ENCODE measurements at places on chromosomes 11 and 22.
A peak's percentile ranks its signal among the peaks of the same experiment; 100 is the strongest.

GRCh38 chr22:45879552-45879949, 97.4 kb downstream of the WNT7B start:
- no peak for DNase-seq

GRCh38 chr22:22520020-22520656, at the start of gene ZNF280A:
Gene ZNF280A, minus strand, starts transcription at chr22:22520270. Its CDS starts 4,640 bp downstream, at chr22:22515630.
- no peak for DNase-seq

DNA sequence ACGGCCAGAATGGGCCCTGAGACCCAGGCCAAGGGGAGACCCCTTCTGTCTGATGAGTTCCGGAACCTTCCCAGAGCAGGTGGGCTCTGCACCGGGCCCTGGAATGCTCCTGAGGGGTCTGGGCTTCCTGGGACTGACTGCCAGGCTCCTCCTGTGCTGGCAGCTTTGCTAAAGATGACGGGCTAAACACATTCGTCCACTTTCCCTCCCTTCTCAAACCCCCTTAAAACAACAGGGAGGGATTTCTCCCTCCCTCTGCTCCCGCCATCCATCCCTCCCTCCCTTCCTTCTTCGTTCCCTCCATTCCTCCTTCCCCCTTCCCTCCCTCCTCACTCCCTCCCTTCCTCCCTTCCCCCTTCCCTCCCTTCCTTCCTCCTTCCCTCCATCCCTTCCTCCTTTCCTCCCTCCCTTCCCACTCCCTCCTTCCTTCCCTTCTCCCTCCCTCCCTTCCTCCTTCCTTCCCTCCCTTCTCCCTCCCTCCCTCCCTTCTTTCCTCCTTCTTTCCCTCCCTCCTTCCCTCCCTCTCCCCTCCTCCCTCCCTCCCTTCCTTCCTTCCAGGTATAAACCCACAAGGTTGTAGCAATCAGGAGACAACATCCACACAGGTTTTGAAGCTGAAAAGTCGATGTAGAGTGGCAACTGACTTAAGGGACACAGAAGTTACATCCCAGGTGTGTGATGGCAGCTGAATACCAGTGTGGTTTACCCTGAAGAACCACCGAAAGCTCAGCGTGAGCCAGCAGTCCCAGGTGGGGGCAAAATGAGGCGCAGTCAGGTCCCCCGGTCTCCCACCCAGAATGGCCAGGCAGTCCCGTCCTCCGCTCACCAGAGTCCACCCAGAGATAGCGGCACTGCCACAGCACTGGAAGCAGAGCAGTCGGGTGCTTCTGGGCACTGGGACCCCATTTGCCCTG, 18.8 kb upstream of the MGAT3 start:
- DNase-seq: no peak

DNA sequence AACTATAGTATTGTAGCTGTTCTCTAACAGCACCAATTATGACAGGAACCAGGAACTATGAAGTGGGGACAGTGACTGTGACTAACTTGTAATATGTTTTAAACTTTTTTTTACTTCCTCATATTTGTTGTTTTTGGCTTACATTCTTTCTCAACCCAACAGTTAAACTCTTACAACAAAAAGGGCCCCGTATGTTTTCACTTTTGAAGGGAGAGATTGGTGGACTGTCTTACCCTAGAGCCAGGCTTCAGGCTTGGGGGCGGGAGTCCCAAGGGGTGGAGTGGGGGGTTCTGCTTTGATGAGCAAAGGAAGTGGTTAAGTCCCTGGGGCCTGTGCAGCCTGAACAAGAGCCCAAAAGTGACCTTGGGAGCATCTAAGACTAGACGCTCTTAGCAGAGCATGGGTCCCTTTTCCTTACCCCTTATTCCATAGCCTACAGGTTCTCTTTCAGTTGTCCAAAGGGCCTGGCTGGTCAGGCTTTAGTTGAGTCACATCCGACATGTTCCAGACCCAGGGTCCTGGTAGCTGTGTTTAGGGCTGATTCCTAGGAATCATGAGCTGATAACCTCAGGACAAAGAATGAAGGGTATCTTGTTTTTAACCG, 38.8 kb downstream of the STIM1 start:
- DNase-seq: no peak

DNA sequence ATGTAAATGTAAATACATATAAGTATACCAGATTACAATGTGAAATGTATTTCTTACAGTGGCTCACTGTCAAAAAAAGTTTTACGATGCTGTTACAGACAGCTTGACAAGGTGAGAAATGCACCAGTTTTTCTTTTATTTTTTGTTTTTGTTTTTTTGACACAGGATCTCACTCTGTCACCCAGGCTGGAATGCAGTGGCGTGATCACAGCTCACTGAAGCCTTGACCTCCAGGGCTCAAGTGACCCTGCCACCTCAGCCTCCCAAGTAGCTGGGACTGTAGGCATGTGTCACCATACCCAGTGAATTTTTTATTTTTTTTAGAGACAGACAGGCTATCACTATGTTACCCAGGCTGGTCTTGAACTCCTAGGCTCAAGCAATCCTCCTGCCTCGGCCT, 9.2 kb downstream of the CCDC73 start:
- DNase-seq: no peak

DNA sequence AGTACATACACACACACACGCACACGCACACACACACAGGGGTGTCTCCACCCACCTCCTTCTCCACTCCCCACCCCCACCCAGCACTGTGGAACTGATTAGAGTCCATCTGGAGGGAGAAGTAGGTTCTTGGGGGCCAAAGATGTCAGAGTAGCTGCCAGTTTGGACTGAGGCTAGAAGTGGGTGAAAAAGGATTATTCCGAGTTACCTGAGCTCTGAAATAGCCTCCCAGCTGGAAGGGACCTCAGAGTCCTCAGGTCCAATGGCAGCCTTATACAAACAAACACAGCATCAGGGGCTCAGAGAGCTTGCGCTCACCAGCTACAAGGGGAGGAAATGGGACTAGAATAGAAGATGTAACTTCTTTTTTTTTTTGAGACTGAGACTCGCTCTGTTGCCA, 20.8 kb downstream of the IL10RA start:
- no peak for DNase-seq

- DNase-seq: no peak
Observed at GRCh38 chr11:6674862-6675261, 8.3 kb downstream of the MRPL17 start.

DNA sequence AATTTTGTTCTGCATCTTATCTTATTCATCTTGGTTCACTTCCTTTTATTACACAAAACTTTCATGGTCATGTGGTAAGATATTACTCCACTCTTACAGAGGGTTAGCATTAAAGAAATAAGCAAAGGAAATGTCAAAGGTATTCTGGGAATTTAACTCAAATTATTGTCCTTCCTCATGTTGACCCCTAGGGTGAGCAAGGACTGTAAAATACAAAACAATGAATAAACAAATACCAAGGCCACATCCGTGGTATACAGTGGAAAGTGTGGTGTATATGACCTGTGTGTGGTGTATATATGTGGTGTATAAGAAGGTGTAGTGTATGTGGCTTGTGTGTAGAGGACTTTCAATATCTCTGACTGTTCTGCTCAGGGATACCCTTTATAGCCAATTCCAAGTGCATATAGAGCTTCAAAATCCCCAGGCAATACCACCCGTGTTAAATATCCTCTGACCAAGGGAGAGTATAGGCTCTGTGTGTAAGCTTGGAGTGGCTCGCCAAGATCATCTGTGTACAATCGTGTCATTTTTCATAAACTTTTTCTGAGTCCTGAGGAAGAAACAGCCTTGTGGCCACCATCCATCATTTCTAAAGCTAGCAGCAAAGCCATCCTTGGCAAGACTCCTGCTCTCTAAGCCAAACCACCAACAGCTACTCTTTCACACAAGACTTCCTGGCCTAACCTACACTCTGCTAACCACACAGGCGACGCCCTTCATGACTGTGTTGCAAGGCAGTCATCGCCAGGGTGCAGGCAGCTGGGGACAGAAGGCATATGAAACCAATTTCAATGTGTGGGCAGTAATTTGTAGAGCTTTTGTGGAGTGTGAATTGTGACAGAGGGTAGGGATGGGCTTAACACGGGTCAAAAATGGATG, 548.0 kb downstream of the ETS1 start:
- DNase-seq: peak; percentile 56

DNA sequence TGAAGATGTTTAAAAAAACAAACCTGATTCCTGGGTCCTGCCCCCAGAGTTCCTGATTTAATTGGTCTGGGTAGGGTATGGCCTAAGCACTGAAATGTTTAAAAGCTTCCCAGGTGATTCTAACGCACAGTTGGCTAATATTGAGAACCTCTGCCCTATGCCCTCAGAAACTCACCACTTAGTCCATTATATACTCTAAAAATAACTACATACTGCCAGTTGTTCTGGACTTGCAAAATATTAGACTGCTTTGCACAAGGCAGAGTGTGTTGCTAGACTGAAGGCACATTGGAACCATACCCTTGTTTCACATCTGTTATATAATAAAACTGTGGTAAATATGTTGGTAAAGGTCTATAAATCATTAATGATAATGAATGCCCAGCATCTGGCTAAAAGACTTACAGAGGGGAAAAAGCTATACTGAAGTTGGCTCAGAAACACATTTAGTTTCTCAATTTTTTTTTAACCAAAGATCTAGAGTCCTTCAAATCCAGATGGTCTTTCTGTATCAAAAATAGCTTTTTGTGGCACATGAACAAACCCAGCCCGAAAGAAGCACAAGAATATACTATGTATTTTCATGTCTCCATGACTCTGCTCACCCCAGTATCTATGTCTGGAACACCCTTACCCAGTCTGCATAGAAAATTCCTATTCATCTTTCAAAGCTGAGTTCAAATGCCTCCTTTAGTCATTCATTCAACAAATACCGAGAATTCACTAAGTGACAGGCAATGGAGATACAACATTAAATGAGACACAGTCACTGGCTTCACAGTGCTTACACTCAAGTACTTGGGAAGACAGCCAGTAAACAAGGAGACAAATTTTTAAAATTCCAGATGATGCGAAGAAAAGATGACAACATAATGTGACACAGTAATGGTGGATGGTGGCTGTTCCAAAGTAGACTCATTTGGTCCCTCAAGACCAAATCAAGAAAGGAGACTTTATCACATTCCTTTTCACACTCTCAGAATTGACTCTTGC, 44.1 kb downstream of the RBFOX2 start:
- DNase-seq: no peak

DNA sequence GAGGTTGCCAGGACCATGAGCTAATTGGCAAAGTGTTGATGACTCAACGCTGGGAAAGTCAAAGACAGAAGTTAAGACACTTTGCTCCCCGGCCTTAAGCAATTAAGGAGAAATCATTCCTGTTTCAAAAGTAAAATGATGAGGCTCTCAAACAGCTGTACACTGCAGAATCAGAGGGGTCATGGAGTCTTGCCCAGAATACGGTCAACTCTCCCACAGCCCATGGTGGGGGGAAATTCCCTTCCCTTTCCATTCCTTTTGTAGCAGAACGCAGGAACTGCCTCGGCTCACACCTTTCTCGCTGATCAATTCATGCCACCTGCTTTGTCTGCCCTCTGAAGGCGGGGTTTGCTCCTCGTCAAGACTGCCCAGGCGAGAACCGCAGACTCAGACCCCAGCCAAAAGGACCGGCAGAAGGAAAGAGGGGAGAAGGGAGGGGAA, 52.8 kb downstream of the MN1 start:
- no peak for DNase-seq

DNA sequence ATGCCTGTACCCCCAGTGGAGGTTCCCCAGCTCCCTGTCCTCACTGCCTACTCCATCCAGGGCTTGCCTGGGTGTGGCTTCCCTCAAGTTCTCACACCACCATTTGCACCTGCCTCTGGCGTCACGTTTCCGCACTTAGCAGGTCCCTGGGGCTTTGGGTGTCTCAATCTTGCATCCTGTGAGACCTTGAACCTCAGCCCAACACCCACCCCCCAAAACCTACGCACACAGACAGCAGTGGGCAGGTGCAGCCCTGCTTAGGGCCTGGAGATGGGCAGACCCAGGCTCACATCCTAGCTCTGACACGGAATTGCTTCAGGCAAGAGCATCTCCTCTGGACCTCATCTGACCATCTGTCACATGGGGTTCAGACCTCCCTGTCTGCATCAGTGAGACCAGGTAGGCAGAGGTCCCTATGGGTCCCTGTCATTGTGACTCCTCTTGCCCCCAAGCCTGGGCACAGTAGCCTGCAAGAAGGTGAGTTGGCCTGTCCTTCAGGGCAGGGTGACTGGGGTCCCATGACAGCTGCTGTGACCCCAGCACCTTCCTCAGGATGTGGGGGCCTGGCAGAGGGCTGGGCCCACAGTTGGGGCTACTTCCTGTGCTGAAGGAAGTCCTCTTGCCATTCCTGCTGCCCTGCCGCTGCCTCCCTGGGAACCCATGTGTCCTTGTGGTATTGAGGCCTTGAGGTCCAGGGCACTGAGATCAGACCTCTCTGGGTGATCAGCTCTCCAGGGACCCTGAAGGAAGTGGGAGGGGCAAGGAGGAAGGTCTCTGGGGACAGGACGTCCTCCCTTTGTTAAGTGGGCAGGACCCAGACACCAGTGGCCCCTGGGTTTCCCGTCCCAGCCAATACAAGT, 2.0 kb downstream of the SIPA1 start:
- DNase-seq: no peak
